ENCODE measurements at places on chromosomes 4 and X.

DNA sequence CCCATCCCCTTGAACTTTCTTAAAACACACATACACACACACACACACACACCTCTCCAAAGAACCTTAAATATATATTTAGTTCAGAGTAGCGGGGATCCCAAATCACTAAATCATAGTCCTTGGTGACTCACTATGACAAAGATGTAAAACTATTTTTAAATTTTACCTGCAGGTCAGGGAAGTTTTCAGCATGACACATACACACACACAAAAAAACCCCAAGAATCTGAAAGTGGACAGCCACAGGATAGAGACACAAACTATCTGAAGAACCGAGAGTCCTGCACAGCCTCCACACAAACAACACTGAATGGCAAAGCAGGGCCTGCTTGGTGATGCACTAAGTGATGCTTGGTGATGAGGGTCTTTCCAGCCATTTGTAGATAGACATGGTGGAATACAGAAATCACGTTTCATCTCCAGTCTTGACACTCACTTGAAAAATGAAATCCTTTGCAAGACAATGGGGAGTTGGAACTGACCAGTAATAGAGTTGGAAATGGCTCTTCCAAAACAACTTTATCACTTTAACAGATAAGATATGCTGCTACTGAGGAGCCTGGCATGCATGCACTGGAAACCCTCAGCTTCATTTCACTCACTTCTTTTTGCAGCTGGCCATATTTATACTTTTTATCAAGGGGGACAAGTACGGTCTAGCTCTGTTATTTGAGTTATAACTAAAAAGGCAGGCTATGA lies 307.3 kb downstream of the RAPGEF2 start:
- no peak for DNase-seq

DNA sequence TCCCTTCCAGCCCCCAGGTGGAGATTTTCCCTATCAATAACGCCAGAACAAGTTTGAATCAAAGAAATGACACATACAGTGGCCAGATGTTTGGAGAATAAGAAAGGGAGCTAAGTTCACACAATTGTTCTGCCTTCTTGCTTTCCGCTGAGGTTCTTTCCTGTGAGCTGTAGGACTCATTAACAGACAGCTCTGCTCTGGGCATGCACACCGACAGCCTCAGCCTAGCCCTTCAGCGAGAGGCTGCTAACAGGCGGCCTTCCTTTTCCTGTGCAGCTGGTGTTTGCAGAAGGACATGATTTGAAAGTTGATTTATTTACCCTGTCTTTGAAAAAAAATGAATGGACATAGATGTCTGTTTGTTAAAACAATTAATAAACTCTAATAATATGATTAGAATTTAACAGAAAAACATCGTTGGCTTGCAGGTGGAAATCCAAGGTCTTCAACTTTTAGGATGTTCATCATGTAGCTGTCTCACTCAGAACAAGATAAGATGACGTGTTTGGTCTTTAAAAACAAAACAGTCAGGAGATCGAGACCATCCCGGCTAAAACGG lies 183.3 kb downstream of the KDR start:
- DNase-seq, result no peak

- DNase-seq, result no peak
These were observed 19.0 kb downstream of the ARSD start for GRCh38 chrX:2910109-2910508.

DNA sequence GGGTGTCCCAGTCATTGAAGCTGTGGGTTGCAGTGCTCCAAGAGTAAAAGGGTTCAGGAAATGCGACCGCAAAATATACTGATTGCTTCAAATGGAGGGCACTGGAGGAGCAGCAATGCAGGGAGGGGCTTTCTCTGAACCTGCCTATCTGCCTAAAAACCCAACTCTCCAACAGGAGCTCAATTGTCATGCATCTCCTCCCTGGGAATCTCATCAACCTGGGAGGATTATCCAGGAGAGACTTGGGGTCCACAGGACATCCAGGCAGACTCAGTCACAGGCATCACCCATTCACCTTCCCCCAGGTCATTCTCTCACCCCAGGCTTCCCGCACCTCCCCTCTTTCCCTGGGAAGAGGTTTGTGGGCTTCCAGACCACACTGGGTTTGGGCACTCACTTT lies 38.2 kb upstream of the TLR3 start:
- DNase-seq, result no peak

GRCh38 chrX:48558271-48558670 lies 16.0 kb upstream of the RBM3 start:
- DNase-seq, result no peak

DNA sequence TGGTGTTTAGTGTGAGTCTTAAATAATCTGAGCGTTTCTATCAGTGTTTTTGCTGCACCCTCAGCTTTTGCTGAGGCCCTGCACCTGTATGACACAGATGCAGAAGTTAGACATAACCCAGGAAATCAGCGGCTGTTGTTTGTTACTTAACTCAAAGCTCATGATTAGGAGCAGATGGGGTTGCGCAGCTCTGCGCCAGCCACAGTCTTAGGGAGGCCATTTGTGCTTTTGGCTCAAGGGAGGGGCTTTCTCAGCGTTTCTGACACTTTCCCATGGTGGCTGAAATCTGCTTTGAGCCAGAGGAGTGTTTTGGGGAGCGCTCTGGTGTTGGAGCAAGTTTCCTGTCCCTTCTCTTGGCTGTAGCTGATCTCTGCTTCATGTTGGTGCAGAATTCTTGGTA lies 433.8 kb downstream of the NAF1 start:
- DNase-seq, result no peak

DNA sequence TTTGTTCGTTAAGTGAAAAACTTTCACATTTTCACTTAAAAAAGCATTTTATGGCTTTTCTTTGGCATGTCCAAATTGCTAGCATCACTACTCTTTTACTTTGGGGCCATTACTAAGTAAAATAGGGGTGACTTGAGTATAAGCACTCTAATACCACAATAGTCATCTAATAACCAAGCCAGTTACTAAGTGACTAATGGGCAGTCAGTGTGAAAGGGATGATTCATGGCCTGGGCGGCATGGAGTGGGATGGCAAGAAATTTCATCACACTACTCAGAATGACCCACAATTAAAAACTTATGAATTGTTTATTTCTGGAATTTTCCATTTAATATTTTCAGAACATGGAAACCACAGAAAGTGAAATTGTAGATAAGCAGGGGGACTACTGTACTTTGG lies 60.9 kb downstream of the BMP15 start:
- DNase-seq, result no peak

- no peak for DNase-seq
These were observed 249.9 kb downstream of the HNRNPD start for GRCh38 chr4:82123934-82124333.

GRCh38 chr4:175469514-175469913 lies 342.6 kb downstream of the GPM6A start:
- no peak for DNase-seq

- DNase-seq, result no peak
These were observed 202.0 kb downstream of the DHX15 start for GRCh38 chr4:24382381-24382780.

- DNase-seq, result no peak
These were observed 67.2 kb upstream of the C1GALT1C1 start for GRCh38 chrX:120697053-120697452.

GRCh38 chrX:71546879-71547278 lies 14.0 kb downstream of the OGT start:
- no peak for DNase-seq

DNA sequence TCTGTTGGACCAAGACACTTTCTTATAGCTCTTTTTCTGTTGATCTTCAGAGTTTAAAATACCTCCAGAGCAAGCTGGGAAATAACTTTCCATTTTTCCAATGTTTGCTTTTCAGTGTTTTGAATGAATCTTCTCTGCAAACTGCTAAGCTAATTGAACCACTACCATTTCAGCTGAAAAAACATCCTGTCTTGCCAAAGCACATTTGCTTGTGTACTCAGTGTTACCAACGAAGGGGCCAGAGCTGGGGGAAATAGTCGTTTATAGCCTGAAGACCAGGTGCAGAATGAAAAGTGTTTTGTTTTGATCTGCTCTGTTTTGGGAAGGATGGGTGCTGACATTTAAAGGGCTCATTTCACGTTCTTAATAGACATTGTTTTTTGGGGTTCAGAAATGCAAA lies 88.4 kb upstream of the CLNK start:
- DNase-seq, result no peak

GRCh38 chr4:174434455-174434854 lies 87.8 kb downstream of the HPGD start:
- DNase-seq, result no peak
